Activated CD4-positive, alpha-beta T cell treated with anti-CD3 and anti-CD28 coated beads, Interleukin-2, amount 50 U/mL, for 24 hours (primary cell): ENCODE measurements at places on chromosomes 5 and 9.

DNA sequence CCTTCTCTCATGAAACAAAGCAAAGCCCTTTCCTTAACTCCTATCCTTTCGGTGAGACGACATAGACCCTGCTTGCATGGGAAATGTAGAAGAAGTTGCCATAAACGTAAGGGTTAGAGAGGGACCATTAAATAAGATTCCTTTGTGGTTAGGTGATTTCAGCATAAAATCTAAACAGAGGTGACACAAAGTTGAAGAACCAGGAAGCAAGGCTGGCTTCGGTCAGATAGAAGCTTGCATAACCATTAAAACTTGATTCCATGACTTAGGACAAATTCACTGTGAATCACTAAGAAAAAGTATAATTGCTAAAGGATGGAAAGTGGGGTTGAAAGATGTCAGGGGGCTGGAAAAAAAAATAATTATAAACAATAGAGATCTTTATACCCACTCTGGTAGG is 30.9 kb upstream of the ABLIM3 start:
- no peak for DNase-seq

- no peak for DNase-seq
Measured at GRCh38 chr5:98031926-98032325, 741.5 kb upstream of the RGMB start.

GRCh38 chr9:123314617-123315016 is 41.4 kb upstream of the CRB2 start:
- DNase-seq, result no peak

GRCh38 chr5:1759378-1759970 is 40.2 kb downstream of the MRPL36 start:
- DNase-seq, result no peak

DNA sequence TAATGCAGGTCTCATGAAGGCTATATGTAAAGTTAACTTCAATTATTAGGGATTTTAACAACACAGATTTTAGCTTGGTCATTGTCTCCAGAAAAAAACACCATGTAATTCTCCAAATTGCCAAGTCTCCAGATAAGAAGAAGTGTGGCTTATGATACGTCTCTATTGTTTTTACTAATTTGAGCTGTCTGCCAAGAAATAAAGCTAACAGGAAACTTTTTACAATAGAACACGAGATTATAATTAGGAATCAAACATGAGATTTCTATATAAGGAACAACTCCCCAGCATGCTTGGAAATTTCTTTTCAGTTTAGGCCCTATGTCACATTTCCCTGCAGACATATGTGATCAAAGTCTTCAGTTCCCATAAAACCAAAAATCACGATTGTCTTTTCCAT is 142.7 kb downstream of the MCTP1 start:
- no peak for DNase-seq

GRCh38 chr9:131337131-131337848 is 47.8 kb downstream of the PLPP7 start:
- DNase-seq, result no peak

- no peak for DNase-seq
Measured at GRCh38 chr9:396396-396795, 181.7 kb downstream of the DOCK8 start.

GRCh38 chr5:111454776-111455175 is 57.6 kb downstream of the STARD4 start:
- DNase-seq, result no peak

DNA sequence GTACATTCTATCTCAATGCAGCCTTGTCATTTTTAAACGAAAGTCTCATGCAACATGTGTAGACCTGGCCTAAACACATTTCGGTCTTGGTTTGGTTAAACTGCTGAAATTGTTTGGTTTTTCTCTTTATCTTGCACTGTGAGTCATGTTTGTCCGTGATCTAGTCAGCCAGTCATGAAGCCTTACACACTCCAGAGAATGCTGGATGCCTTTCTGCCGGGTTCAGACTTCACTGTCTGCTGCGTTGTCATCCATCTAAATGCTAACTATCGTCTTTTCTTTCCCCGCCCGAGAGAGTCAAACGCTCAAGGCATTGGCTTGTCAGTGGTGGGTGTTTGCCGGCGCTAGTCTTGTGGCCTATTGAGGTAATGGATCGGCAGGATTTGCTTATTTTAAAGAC is 1194.6 kb upstream of the WWC1 start:
- no peak for DNase-seq

GRCh38 chr5:150639751-150640150 is 709 bp upstream of the SYNPO start:
- no peak for DNase-seq

- no peak for DNase-seq
Measured at GRCh38 chr9:108621991-108622855, 233.6 kb downstream of the ACTL7B start.
